ENCODE measurements at places on chromosomes 6 and 20.

GRCh38 chr20:61263084-61263695 is 11.1 kb downstream of the CDH4 start:
- DNase-seq = no peak

DNA sequence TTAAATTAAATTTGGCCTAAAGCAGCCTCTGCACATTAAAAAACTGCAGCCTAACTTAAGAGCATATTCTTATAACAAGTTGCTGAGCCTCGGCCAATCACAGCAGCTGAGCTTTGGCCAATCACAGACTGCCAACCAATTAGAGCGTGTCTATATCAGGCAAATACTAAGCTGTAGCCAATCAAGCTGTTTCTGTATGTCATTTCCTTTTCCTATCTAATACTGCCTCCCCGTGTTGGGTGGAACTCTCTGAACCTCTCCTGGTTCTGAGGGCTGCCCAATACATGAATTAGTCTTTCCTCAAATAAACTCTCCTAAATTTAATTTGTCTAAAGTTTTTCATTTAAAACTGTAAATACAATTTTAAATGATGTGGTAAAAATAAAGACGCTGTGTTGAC is 3.9 kb upstream of the TMEM244 start:
- no peak for DNase-seq

DNA sequence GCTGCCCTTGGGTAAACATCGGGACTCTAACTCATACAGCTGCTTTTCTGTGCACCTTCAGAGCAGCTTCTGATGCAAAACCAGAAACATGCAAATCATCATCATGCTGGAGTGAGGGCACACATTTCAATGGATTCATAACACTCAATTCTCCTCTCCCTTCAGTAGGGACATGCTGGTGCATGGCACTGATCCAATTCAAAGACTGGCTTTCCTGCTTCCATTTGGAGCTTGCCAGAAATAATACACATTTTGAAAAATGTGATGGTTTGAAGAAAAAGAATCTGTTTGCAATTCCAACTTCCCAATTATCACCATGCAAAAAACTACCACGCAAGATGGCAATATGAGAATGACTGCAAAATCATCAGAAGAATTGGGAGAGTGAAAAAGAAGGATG is 65.2 kb upstream of the PDE10A start:
- no peak for DNase-seq

- no peak for DNase-seq
Measured at GRCh38 chr20:39829661-39830060, 859.4 kb downstream of the MAFB start.
